ENCODE measurements at places on chromosomes 12 and 14.
A peak's percentile ranks its signal among the peaks of the same experiment; 100 is the strongest.

DNA sequence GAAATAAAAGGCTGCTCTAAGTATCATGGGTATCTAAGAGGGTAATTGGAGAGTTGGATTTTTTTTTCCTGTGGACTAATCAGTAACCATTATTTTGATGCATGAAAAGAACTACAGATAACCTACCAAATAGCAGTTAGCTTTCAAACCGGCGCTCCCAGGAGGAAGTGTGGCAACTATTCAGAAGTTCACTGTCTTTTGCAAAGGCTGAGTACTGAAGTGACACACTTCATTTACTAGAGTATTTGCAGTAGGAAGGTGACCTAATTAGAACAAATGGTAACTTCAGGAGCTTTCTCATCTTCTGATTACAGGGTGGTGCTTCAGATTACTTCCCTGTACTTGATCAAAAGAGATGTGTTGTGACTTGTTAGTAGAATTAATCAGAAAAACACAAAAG, 87.7 kb downstream of the PELI2 start:
- DNase-seq: no peak

- no peak for DNase-seq
Measured at GRCh38 chr12:10293570-10294227, 14.0 kb upstream of the KLRD1 start.

GRCh38 chr12:92608151-92609091, 94.4 kb upstream of the PLEKHG7 start:
- DNase-seq: no peak

DNA sequence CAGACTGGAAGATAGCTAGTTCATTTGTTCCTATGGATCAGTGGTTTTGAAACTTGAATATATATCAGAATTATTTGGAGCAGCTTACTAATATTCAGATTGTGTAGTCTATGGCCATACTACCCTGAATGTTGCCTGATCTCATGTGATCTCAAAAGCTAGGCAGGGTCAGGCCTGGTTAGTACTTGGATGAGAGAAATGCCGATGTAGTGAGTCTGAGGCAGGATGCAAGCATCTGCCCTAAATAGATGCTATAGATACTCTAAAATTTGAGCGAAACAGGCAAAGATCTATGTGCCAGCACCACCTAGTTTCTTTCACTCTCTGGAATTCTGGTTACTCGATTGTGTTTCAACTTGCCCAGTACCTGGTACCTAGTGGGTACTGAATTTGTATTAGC, 40.9 kb downstream of the FRMD6 start:
- no peak for DNase-seq

DNA sequence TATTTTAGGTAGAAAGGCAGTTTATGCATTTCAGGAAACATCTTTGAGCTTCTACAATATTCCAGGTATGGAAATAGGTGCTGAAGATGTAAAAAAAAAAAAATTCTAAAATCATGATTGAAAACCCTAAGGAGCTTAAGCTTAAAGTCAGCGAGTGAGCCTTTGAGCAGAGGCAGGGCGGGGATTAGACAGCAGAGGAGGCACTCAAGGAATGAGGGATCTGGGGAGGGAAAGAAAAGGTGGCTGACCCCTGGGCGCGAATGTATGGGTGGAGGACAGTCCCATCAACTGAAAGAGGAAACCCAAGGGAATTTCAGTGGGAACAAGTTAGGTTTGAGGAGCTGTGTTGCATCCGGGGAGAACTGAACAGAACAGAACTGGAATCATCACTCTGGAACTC, 6.4 kb upstream of the PTMS start:
- no peak for DNase-seq

- DNase-seq: peak; percentile 33
Measured at GRCh38 chr12:122356192-122356635, 66.3 kb downstream of the CLIP1 start.

DNA sequence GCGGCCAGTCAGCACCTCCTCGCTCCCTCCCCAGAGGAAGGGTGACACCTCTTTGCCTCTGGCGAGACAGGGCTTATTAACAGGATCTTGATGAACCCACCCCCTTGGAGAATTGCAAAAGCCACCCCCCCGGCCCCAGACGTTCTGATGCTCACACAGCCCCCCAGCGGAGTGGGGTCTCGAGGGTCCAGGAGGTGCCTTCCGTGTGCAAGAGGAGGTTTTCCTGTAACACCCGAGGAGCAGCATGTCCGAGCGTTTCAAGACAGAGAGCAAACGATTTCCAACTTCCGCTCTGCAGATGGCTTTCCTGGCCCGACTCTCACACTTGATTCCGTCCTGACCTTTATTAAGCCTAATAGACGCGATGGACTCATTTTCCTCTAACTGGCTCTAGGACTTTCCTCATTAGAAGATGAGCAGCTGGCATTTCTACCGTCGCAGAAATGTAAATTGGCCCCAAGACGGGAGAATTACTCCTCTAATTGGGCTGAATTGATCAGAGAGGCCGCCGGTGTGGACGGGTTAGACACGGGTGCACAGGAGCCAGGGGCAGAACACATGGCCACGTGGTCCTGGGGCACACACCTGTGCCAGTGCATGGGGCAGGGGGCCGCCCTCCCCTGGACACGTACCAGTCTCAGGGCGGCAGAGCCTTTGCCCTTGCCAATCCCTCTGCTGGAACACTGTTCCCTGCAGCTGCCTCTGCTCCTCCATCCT, 84.4 kb downstream of the NOC4L start:
- DNase-seq: no peak

GRCh38 chr12:6311822-6312528, 1.5 kb downstream of the PLEKHG6 start:
- no peak for DNase-seq

DNA sequence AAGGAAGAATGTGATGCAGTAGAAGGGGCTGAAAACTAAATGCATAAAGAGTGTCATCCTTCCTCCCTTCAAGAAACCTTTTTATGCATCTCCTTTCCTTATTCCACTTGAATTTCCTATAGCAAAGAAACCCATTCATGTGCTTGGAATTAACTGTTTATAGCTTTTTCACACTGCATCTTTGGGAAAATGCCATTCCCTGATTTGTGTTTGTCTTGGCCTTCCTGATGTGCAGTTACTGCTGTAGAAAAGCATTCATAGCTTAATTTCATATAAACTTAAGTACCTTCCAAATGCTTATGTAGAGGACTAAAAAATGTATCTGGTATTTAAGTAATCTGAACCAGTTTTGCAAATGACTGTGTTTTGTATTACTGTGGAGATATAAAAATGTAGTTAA, 61.8 kb downstream of the SDR9C7 start:
- no peak for DNase-seq

DNA sequence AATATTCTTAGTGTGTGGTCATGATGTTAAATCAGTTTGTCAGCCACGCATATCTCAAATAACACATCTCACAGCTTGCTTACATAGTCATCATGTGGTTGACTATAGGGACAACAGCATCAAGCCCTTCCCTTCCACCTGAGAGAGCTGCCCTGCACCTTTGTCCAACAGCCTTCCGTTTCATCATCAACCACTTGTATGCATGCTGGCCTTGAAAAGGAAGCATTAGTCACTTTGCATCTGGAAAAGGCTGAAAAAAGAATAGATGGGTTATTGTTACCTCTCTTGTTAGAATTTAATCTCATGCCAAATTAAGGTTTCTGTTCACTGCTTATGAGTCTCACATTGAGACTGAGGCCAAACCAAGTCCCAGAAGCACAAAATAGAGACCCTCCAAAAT, 1586.5 kb upstream of the SEL1L start:
- DNase-seq: no peak

- DNase-seq: no peak
Measured at GRCh38 chr12:16417058-16417457, 69.6 kb downstream of the MGST1 start.

DNA sequence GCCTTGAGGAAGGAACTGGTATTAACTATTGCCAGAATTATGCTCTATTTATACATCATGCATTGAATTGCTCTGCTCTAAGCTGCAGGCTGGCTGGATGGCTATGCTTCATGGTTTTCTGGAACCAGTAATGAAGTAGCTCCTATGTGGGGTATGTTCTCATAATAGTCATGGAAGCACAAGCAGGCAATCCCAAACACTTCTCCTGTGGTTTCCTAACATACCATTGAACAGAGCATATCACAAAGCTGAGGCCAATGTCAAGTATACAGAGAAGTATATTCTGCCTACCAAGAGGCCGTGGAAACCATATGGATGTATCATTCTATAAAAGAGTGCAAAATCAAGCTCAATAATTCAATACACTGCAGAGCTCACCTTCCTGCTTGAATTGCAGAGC, 1752.4 kb upstream of the FLRT2 start:
- no peak for DNase-seq

GRCh38 chr12:124374147-124374546, 79.3 kb downstream of the RFLNA start:
- no peak for DNase-seq

GRCh38 chr12:51926718-51927117, 19.4 kb downstream of the ACVRL1 start:
- DNase-seq: peak; percentile 6

- no peak for DNase-seq
Measured at GRCh38 chr14:94921456-94921855, 151.5 kb upstream of the GSC start.

Measured in stimulated activated CD8-positive, alpha-beta memory T cell treated with anti-CD3 and anti-CD28 coated beads, Interleukin-4, amount 100 ng/mL, for 1 hour (primary cell).